Epithelial cell of proximal tubule (primary cell): ENCODE measurements at places on chromosomes 6 and 20. TPM values are rescaled to one million over a fixed set of nuclear protein-coding genes. Genes with fewer than 3 reads are reported as not detected.

DNA sequence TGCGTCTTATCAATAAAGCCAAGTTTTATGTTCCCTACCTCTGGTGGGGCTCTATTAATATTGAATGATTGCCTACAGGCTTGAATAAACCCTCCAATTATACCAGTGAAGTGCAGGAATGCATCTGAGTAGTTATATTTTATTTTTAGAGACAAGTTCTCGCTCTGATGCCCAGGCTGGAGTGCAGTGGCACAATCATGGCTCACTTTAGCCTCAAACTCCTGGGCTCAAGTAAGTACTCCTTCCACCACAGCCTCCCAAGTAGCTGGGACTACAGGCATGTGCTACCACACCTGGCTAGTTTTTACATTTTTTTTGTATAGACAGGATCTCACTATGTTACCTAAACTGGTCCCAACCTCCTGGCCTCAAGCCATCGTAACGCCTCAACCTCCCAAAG, 26.1 kb upstream of the UBE2J1 start:
- no peak for DNase-seq

DNA sequence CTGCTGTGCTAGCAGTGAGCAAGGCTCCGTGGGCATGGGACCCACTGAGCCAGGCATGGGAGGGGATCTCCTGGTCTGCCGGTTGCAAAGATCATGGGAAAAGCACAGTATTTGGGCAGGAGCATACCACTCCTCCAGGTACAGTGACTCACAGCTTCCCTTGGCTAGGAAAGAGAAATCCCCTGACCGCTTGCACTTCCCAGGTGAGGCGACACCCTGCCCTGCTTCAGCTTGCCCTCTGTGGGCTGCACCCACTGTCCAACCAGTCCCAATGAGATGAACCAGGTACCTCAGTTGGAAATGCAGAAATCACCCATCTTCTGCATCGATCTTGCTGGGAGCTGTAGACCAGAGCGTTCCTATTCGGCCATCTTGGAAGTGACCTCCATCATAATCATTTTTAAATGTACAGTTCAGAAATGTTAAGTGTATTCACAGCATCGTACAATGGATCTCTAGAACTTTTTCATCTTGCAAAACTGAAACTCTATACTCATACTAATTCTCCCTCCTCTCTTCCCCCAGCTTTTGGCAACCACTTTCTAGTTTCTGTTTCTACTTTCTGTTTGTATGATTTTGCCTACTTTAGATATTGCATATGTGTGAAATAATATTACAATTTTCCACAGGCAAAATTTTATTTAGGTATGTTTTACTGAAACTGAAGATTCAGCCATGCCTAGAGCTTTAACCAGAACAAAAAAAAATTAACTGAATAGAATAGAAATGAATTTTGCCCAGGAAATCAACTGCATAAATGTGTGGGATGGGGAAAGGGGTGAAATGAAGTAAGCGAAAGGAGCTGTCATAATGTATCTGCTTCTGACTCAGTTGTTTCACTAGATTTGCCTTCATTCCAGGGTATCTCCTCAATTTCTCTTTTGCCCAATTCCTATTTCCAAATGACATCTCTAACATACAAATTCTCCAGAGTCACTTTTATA, 100.0 kb downstream of the RWDD2A start:
- no peak for DNase-seq

- DNase-seq, result no peak
Measured at GRCh38 chr6:107661291-107661690, 162.8 kb downstream of the SCML4 start.

DNA sequence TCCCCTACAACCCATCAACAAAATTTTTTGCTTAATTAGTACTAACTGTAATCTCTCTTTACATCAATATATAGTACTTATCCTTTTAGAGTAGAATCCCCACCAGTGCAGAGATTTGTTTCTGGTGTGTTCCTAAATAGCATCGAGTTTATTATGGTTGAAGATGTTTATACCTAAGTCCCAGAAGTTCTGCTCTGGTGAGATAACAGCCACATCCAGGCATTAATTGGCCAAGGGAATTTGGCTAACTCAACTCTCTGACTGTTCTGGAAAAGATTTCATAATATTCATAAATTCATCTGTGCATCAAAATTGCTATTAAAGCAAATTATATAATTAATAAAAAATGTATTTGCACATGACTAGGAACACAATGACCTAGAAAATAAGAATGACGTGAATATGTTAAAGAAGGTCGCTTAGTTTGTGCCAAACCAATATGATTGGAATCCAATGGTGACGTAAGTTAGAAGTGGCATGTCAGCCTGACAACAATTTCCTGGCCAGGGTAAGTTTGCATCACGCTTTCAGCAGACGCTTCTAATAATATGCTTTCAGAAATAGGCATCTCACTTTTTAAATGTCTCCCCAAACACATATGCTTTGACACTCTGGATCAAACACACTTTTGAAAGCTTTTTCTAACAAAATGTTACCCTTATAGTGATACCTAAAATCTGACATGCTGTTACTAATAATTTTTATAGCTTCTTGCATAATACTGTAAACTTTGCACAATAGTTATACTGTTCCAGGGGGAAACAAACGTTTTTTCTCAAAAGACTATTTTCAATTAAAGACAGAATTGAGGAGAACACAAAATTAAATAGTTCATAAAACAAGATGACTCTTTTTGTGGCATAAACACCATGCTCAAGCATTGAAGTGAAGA, 236.7 kb downstream of the TENT5A start:
- DNase-seq, result no peak

GRCh38 chr20:1987826-1988225, 6.0 kb downstream of the PDYN start:
- no peak for DNase-seq

DNA sequence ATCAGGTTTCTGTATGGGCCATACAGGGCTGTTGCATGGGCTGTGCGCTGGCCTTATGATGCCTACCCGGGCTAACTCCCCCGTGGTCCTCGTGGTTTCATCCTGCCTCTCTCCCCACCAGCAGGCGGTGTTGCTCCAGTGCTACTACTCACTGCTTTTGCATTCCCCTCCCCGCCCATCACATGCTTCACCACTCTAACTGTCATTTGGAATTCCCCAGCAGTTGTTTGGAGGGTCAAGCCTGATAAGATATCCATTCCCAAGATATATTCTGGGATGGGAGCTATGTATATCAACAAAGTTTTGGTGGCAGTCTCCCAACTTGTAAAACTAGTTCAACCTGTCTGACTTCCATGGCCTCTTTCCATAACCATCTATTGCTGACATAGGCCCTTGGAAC, 233.2 kb upstream of the SOX4 start:
- DNase-seq, result no peak

- DNase-seq, result no peak
Measured at GRCh38 chr6:119466226-119466625, 116.7 kb upstream of the MAN1A1 start.

DNA sequence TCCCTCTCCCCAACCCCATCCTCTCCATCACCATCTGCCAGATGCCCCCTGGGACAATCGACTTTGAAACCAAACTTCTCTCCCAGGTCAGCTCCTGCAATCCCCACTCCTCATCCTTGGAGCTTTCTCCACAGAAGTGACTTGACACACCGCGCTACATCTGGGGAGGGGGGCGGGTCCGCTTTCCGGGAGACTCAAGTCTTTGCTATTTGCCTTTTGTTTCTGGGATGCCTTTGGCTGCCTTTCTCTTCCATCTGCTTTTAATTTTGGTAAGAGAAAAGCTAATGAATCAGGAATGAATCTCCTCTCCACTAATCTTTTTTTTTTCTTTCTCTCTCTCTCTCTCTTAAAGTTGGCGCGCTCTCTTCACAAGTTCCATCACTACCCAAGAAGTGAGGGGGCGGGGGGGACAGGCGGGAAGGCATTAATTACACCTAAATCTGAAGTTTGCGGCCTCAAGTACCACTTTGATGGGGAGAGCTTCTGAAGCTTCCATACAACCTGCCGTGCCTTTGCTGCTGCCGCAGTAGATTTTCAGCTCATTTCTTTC, 664 bp upstream of the TPBG start:
- no peak for DNase-seq

GRCh38 chr6:5814901-5815300, 191.8 kb downstream of the NRN1 start:
- DNase-seq, result no peak

GRCh38 chr20:17643531-17644188, 38.4 kb downstream of the RRBP1 start:
- no peak for DNase-seq

- DNase-seq, result no peak
Measured at GRCh38 chr6:85343428-85343827, 106.5 kb upstream of the NT5E start.

DNA sequence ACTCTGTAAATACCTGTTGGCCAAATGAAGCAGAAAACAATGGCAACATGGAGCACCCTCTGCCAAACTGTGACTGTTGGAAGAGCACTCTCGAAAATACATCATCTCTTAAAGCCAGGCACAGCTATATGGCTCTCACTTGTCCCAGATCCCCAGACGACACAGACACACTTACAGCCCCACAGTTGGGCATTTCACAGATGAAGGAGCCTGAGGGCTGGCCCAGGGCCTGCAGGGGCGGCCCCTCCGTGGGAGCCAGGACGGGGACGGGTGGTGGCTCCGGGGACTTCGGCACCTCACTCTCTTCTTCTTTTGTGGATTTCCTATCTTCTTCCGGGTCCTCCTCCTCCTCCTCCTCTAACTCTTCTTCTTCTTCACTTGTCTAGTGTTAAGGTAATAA, 18.4 kb upstream of the MRPS10 start:
- DNase-seq, result no peak

DNA sequence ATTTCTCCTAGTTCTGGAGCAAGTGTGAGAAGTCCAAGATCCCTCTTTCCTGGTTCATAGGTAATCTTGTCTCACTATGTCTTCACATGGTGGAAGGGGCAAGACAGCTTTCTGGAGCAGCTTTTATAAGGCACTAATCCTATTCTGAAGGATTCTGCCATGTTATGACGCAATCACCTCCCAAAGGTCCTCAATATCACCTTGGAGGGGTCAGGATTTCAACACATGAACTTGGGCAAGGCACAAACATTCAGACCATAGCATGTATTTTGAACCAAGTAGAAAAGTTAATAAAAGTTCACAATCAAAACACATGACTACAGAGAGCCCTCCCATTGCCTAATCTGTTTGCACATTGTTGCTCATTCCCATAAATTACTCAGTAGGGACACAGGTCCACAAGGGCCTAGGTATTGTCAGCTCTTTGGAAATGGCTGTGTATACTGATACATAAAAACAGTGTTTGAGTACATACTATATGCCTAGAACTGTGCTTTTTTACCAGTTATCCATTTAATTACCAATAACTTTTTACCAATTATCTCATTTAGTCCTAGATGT, 11.3 kb upstream of the TRDN start:
- DNase-seq, result no peak

GRCh38 chr6:36323062-36323461, 13.6 kb downstream of the BNIP5 start:
- DNase-seq, result no peak

DNA sequence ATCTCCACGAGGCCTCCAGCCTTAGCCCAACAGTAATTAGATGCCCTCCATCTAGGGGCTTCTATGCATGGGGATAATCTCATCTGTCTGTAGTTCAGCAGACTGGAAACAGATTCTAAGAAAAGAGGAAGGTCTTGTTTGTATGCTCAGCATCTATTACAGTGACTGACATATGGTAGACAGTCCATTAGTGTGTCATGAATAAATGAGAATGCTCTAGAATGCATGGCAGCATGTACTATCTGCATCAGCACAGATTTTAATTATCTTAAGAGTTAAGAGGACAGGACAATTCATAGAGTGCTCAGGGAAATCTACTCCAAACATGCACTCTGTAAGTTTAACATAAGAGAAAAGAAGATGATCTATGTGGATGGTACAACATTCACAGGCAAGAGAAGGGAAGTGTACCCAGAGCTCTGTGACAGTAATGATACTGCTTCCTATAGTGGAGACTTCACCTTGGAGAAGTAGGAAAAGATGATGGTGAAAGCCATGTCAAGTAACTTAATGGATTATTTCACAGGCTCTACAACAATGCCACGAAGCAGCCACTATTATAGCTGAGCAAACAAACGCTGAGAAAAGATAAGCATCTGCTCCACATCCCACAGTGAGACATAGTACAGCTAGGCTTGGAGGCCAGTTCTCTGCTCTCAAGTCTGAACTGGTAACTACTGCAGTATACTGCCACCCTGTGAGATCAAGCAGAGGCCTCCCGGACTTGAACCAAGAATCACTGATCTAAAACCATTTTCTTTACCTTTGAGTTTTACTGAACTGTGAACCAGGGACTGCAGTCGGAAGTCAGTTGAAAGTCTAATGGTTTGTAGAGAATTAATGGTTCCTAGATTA, 309.2 kb upstream of the SPTLC3 start:
- no peak for DNase-seq

GRCh38 chr6:6317386-6317785, 3.1 kb downstream of the F13A1 start:
- DNase-seq, result no peak

GRCh38 chr6:147859071-147859470, 350.6 kb downstream of the SAMD5 start:
- no peak for DNase-seq

DNA sequence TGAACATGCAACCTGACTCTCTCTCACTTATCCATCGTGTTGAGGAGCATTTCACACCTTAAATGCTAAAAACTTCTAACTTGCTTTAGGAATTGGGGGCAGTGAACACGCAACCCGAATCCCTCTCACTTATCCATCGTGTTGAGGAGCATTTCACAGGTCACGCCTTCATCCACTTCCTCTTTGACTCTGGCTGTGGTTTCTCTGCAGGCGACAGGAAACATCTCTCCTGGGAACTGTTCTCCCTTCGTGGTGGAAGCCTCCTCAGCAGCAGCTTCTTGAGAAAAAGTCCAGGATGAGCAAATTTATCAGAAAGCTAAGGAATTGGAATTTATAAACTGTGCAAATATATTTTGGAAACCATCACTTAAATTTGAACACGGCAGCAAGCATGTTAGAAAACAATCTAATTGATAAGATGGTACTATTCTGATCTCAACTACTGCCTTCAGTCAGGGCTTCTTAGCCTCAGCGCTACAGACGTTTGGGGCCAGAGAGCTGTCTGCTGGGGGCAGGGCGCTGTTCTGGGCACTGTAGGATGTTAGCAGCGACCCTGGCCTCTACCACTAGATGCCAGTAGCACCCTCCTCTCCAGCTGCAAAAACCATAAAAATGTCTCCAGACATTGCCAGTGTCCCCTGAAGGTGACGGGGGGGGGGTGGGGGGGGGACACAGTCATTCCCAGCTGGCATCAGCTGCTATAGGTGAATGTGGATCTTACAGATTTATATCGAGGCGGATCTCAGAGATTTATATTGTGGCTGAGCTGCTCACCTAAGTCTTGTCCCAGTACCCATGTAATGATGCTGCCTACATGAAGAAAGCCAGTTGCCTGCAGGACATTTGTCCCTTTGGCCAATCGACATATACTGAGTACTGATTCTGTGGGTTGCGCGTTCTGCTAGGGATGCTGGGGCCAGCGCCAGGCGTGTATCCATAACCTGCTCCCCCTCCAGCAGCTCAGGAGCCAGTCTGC, 26.2 kb downstream of the CTCFL start:
- no peak for DNase-seq

GRCh38 chr20:40322941-40323340, 366.1 kb downstream of the MAFB start:
- no peak for DNase-seq

GRCh38 chr20:45817376-45818194, 5.1 kb downstream of the UBE2C start:
- peak; percentile 27 for DNase-seq

Gene MRPL18
- total RNA-seq, result 166 and 183 TPM in 2 replicates

Gene BPIFB4
- total RNA-seq, result not detected in 2 replicates

Gene ZBTB24
- 3.6 and 8.8 TPM in 2 replicates for total RNA-seq

Gene MYLK2
- under 0.01 TPM in 1 of 2 replicates, not detected in the other for total RNA-seq

Gene MDFI
- 48.5 and 61.2 TPM in 2 replicates for total RNA-seq

Gene UST
- total RNA-seq, result 1.1 TPM in 2 replicates

Gene ZNF391
- total RNA-seq, result 1.2 and 1.4 TPM in 2 replicates

Gene SCUBE3
- total RNA-seq, result 0.51 and 1.2 TPM in 2 replicates

Gene HTR1E
- total RNA-seq, result not detected in 2 replicates

Gene C6orf163
- 0.58 TPM in 1 of 2 replicates, not detected in the other for total RNA-seq

Gene FAM217A
- not detected in 2 replicates for total RNA-seq
